Nucleus accumbens (tissue), 56 donors: ENCODE measurements at places on chromosomes 1 and 21.

DNA sequence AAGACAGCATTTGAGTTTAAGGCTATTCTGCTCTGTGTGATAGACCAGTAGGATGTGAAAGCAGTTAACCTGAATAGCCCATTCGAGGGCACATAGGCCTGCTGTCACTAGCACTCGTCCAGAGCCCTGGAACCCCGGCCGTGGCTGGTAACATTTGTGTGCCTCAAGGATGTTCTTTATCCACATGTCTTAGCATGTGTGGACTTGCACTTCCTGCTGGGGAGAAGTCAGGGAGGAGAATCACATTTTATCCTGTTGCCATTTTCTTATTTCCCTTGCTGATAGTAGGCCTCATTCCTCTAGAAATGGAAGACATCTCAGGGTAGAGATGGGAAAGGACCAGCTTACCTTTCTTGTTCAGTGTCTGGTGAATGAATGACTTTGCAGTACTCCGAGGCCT, 54.7 kb downstream of the VPS13D start:
- DNase-seq: no peak

- no peak for DNase-seq
These were observed 96.1 kb downstream of the TEX35 start for GRCh38 chr1:178609015-178609414.

GRCh38 chr21:42565886-42566523, 52.4 kb downstream of the SLC37A1 start:
- no peak for DNase-seq

GRCh38 chr1:54190526-54190925, 9.3 kb downstream of the CYB5RL start:
- DNase-seq: no peak

DNA sequence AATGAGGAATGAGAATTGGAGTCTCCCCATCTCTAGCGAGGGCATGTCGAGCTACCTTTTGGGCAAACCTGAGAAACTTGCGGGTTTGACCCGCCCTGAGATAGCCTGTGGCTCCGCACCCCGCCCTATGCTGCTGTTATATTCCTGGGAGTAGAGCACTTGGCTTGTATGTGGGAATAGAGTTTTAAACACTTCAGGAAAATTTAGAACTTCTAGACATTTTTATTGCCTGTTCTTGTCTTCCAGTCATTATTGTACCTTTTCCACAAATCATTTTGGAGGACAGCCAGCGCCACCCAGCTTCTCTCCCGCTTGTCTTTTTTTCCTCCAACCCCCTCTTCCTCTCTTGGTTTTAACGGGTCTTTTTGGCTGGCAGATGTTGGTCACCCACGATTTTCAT, 738 bp downstream of the GNPAT start:
- DNase-seq: no peak

DNA sequence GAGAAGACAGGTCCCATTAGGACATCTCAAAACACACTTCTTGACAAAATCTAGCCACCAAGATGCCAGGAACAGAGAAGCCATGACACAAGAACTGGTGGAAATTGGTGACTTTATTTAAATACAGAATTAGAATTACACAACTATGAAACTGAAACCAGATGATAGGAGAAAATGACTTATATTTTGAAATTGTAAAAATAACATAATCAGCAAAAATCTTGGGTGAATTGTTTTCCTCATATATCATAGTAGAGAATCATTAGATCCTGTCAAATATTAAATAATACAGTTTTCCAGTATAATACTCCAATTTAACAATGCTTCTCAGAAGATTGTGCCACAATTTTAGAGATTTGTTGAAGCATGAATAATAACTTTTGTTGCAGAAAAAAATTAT, 81.5 kb upstream of the MROH9 start:
- no peak for DNase-seq

DNA sequence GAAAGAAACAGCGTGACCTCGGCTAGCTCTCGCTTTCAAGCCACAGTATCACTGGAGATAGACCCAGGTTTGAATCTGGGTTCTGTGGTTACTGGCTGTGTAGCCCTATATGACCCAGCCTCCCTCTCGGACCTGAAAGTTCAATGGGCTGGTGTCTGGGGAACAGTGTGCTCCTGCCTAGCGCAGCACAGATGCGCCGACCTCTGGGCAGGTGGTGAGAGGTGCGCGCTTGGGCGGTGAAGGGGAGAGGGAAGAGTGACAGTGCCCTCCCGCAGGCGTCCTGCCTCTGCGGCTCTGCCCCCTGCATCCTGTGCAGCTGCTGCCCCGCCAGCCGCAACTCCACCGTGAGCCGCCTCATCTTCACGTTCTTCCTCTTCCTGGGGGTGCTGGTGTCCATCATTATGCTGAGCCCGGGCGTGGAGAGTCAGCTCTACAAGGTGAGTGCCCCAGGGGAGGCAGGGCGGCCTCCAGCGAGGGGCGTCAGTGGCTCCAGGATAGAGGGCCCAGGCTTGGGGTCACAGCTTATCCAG, 10.5 kb downstream of the SERINC2 start:
- DNase-seq: no peak

DNA sequence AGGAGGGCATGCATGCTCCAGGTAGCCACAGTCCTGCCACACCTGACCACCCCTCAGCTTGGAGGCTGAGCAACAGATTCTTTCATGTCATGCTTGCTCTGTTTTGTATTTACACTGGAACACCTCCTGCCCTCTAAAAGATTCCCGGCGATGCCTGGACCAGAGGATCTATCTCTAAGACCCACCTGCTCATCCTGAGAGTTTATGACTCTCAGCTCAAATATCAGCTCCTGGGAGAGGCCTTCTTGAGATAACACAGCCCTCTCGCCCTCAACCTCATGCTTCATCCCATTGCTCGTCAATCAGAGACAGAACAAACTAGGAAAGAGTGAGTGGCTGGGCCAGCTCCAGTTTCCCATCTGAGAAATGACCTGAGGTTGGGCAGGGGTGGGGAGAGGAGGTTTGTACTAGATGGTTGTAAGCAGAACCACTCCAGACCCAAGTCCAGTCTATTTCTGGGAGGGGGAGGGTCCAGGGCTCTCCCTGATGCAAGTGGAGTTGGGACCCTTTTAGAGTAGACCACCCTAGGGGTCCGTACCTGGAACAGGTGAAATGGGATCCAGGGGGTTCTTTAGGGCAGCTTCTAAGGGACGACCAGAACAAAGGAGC, 524.5 kb downstream of the MATN1 start:
- no peak for DNase-seq

GRCh38 chr1:195569934-195570333, 1038.3 kb downstream of the KCNT2 start:
- DNase-seq: no peak

DNA sequence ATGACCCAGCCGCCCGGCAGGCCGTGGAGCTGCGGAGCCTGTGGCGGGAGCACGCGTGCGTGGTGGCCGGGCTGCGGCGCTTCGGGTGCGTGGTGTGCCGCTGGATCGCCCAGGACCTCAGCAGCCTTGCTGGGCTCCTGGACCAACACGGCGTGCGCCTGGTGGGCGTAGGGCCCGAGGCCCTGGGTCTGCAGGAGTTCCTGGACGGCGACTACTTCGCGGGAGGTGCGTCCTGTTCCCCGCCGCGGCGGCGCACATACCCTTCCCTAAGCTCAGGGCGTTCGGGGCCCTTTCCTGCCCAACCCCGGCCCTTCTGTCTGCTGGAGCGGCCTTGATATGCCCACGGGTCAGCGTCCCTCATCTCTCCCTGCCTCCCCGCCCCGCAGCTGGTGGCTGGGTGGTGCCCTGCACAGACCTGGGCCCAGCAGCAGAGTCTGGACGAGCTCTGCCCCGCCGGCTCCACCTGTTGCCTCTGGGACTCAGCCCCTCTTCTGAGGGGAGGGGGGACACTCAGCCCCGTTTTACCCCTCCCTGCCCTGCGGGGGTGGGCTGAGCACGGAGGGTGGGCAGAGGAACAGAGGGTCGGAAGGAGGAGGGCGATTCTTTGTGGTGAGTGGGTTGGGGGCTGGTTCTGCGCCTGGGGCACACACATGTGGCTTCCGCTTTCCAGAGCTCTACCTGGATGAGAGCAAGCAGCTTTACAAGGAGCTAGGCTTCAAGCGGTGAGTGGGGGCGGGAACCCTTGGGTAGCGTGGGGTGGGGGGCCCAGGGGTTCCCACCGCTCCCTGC, 688 bp downstream of the PRXL2B start:
- DNase-seq: no peak

DNA sequence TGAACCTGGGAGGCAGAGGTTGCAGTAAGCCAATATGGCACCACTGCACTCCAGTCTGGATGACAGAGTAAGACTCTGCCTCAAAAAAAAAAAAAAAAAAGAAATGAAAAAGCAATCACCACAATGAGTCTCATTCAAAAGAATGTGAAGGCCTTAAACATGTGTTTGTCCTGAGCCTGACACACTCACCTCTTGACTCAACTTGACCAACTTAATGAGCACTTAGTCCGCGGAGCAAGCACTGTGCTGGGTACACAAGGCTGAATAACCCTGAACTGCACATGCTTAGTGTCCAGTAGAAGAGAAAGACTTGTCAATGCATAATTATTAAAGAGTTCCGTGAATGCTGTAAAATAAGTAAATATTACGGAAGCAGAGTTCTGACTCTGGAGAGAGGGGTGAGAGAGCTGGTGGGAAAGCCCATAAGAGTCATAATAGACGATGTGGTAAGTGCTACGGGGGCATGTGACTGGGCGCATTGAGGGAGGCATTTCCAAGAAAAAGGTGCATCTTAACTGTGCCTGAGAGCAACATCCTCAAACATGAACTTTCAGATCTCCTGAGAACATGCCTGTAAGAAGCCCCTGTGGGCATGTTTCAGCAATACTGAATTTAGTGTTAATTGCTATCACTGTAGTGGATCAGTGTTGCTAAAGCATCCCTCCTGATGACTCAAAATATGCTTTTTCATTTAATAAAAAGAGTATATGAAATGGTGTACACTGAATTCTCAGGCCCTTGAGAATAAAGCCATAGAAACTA, 27.2 kb downstream of the MCOLN2 start:
- no peak for DNase-seq
